Regular cardiac myocyte (primary cell): ENCODE measurements at places on chromosomes 5 and 9. TPM values are rescaled to one million over a fixed set of nuclear protein-coding genes. Genes with fewer than 3 reads are reported as not detected.

FOXD4L6 gene
- not detected in 2 replicates for total RNA-seq

SPATA31A1 gene
- total RNA-seq: not detected in 2 replicates

SLC46A2 gene
- total RNA-seq: not detected in 2 replicates

PCDHGB7 gene
- total RNA-seq: 1.9 and 4.5 TPM in 2 replicates

FOXD4L3 gene
- under 0.01 and 0.28 TPM in 2 replicates for total RNA-seq

IFNA13 gene
- not detected in 2 replicates for total RNA-seq

ARL15 gene
- total RNA-seq: 19.0 and 26.2 TPM in 2 replicates

PCDHA9 gene
- total RNA-seq: under 0.01 TPM in 2 replicates

RALGPS1 gene
- 1.2 and 3.1 TPM in 2 replicates for total RNA-seq

OR2V1 gene
- not detected in 2 replicates for total RNA-seq

CNTNAP3B gene
- 18.9 and 49.7 TPM in 2 replicates for total RNA-seq
